Fibroblast of pulmonary artery (primary cell): ENCODE measurements at places on chromosomes 5 and 9.

- no peak for DNase-seq
Observed at GRCh38 chr5:97422678-97423077, 239.6 kb upstream of the RIOK2 start.

DNA sequence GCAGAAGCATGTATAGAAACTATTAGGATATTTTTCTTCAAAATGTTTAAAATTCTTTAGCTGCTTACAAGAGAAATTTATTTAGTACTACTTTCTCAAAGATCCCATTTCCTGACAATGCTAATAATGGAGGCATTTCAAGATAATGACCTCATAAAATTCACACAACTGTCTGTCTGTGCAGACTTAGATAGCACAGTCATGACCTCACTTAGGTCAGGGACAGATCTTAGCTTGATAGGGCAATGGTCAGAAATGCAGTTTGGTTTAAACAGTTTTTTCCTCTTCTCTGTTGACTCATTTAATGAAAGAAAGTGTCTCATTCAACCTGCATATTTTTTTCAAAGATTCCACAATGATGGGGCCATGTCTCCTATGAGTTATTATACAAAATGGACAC is 128.4 kb downstream of the GRIA1 start:
- DNase-seq = peak; percentile 13

DNA sequence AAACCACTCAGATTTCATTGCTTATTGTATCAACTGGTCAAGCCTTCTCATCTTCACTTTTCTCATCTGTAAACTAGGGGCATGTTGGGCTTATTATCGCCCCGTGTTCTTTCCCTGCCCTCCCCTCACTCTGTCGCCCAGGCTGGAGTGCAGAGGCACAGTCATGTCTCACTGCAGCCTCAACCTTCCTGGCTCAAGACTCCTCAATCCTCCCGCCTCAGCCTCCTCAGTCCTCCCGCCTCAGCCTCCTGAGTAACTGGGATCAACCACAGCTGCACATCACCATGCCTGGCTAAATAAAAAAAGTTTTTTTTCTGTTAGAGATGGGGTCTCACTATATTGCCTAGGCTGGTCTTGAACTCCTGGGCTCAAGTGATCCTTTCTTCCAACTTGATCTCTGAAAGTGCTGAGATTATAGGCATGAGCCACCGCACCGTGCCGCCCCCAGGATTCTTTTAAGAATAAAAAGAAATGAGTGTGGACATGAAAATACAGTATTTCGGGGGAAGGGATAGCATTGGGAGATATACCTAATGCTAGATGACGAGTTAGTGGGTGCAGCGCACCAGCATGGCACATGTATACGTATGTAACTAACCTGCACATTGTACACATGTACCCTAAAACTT is 2.0 kb downstream of the MAML1 start:
- no peak for DNase-seq

DNA sequence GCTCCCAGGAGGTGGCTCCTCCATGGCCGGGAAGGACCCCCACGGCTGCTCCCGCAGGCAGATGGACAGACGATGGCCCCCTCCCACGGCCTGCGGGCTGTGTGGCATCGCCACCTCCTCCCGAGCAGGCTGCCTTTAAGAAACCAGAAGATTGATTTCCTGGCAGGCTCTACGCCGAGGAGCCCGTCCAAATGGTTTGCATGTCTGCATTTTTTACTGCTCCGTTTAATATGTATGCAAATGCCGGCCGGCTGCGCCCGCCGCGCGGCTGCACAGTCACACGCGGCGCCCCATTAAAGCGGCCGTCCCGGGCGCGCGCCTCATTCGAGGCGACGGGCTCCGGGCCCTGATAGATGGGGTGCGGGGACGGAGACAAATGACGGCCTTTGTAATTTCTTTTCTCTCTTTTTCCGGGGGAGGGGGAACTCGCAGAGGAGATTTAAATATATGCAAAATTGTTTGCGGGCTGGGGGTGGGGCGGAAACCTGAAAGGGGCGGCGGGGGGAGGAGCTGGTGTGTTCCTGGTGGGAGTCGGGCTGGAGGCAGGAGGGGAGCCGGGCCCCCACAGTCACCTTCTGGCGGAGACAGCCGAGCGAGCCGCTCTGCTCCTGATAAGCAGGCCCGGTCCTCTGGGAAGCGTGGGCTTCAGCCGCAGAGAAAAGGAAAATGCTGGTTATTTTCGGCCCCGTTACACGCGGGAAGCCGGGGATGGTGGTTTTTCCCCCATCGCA is 158.7 kb upstream of the IER5L start:
- peak; percentile 69 for DNase-seq

DNA sequence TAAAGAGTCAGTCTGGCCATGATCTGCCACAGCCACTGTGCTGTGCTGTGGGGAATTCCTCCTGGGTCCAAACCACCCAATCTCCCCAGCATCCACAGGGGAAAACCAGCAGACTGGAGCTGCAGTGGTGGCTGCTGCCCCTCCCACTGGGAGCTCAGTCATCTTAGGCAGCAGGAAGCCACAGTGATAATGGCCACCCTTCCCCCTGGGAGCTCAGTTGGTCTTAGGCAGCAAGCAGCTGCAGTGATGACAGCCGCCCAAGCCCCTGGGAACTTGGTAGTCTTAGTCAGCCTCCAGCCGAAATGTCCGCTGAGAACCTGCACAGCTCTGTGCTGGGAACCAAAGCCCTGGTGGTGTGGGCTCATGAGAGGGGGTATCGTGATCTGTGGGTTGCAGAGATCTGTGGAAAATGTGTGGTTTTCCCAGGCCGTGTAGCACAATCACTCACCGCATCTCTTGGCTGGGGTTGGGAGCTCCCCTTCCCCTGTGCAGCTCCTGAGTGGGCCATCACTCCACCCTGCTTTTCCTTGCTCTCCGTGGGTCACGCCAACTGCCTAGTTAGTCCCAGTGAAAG is 38.4 kb upstream of the SMIM15 start:
- peak; percentile 16 for DNase-seq

GRCh38 chr5:81657386-81657785 is 93.5 kb downstream of the SSBP2 start:
- DNase-seq = no peak

GRCh38 chr5:16144416-16144815 is 35.2 kb downstream of the MARCHF11 start:
- no peak for DNase-seq

GRCh38 chr5:66597183-66597757 is 1.1 kb downstream of the MAST4 start:
- DNase-seq = peak; percentile 26

DNA sequence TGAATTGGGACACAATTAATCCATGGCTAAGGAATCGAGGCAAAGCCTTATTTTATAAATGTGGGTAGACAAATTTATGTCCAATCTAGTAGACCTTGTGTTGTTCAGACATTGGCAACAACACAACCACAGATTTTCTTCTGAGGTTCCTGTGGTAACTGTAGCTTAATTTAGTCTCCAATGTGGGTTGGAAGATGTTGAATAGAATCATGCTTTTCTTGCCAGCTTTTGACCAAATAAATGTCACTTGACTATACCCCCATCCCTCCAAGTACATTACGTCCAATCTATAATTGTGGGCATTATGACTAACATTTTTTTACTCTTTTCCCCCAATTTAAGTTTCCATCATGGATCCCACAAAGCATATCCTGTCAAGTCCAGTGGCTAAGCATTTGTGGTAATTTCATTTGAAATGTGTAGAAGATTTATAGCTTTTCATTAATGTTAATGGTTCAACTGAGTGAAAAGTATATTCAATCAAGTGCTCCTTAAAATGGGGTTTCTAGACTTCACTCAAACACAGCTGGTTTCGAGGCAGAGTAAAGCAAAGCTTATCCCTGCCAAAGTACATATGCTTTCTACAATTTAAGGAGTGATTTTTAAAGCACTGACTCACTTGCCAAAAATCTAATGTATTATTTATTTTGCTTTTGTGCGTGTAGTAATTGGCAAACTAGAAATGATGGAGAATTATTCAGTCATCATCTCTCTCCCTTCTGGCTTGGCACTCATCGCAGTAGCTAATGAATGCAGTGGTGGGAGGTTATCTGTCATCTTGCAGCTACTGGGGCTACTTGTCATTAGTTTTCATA is 141.8 kb downstream of the FAM174A start:
- peak; percentile 60 for DNase-seq

DNA sequence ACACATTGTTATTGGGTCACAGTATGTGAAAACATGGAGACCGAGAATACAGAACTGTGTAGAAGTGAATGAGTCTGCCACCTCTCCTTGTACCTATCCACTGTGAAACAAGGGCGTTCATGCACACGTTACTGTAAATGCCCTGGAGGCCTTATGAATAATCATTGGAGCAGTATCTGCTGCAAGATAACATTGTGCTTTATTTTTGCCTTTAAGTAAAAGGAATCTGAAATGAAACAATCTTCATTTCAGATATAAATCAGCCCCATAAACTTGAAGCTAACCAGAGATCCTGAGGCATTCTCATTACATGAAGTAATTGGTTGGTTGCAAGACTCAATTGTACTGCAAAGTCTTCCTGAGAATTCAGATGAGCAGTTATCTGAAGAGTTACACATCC is 419.6 kb downstream of the KDM4C start:
- DNase-seq = no peak

- DNase-seq = no peak
Observed at GRCh38 chr5:27734838-27735237, 696.5 kb upstream of the CDH9 start.

- no peak for DNase-seq
Observed at GRCh38 chr5:74491586-74491985, 148.9 kb downstream of the ENC1 start.

GRCh38 chr5:77869116-77869798 is 93.1 kb upstream of the TBCA start:
- no peak for DNase-seq

DNA sequence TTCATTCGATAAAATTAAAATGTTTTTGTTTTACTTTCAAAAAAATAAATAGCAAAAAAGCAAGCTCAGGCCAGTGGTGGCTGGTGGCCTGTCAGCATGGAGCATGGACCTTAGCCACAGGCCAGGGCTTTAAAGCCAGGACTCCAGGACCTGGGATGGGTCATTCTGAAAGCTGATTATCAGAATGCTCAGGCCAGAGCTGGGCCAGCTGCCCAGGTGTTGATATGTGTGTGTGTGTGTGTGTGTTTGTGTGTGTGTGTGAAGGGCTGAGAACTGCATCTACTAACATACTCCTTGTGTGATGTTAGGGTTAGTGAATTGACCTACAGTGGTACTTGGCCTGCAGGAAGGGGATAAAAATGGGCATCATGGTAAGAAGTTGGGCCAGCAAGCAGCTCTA is 21.5 kb downstream of the PALM2AKAP2 start:
- no peak for DNase-seq

DNA sequence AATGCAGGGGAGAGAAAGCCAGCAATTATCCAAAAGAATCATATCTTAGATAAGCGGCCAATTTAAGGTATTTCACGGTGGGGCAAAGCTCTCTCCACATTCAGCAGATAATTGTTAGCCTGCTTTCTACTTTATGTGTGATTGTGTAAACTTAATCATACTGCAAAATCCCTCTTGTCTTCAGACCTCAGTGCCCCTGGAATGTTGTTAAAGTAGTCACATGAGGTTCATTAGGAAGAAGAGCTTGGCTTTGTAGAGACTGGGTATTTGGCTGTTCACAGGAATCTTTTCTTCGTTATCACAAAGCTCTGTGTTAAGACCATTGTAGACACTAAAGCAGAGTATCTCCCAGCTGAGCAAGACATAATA is 127.0 kb downstream of the RFK start:
- no peak for DNase-seq

- no peak for DNase-seq
Observed at GRCh38 chr5:94707359-94707758, 88.9 kb downstream of the SLF1 start.

DNA sequence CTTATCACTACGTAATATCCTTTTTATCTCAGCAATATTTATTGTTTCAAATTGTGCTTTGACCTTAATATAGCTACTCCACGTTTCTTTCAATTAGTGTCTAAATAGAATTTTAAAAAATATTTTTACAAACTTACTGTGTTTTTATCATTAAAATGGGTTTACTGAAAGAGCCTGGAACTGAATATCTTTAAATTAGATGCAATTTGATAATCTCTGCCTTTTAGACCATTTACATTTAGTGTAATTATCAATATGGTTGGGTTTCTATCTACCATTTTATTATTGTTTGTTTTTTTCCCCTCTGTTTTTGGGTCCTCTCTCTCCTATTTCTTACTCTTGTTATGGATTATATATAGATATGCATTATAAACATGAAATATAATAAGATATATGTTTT is 327.8 kb downstream of the IRX2 start:
- DNase-seq = no peak

- DNase-seq = no peak
Observed at GRCh38 chr5:91272858-91273257, 110.3 kb downstream of the ARRDC3 start.

DNA sequence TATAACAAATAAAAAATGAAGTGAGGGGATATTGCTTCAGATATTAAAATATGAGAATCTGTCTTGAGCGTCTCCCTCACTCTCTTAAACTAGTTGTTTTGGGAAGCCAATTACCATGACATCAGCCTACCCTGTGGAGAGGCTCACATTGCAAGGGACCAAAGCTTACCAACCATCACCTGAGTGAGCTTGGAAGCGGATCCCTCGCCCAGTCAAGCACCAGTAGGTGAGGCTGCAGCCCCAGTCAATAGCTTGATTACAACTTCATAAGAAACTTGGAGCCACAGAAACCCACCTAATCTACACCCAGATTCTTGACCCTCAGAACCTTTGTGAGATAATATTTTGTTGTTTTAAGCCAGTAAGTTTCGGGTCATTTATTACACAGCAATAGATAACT is 206.2 kb downstream of the CEMIP2 start:
- DNase-seq = no peak

- no peak for DNase-seq
Observed at GRCh38 chr9:33012328-33013069, 11.1 kb upstream of the APTX start.

- no peak for DNase-seq
Observed at GRCh38 chr5:100762995-100763394, 140.1 kb downstream of the ST8SIA4 start.

DNA sequence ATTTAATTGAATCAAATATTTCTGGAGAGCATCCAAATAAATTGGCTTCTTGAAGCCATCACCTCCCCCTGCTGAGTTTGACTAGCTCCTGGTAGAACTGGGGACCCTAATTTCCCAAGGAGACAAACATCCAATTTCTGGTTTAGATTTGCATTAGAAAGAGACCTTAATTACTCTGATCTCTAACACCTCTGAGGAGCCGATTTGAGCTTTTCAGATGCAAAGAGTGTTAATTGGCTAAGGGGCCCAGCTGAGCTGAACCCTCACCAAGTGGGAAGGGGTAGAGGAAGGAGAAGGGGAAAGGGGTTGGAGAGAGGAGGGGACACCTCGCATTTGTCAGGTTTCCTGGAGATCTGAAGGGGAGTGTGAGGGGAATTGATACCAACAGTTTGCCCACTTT is 145.4 kb upstream of the SHB start:
- no peak for DNase-seq

- DNase-seq = no peak
Observed at GRCh38 chr9:88435336-88435735, 47.1 kb downstream of the SPIN1 start.

GRCh38 chr9:122133263-122133983 is 26.2 kb downstream of the NDUFA8 start:
- peak; percentile 45 for DNase-seq

- peak; percentile 99 for DNase-seq
Observed at GRCh38 chr9:105299190-105299854, 54.9 kb downstream of the SLC44A1 start.

- DNase-seq = peak; percentile 63
Observed at GRCh38 chr5:151022511-151023018, 2.2 kb downstream of the GPX3 start.

GRCh38 chr5:16573401-16573800 is 43.4 kb downstream of the RETREG1 start:
- DNase-seq = no peak
